ENCODE measurements at places on chromosomes 5 and 9. TPM values are rescaled to one million over a fixed set of nuclear protein-coding genes. Genes with fewer than 3 reads are reported as not detected.

The GRIA1 gene
- 59.6 TPM for polyA plus RNA-seq

The CACNA1B gene
- 5.8 TPM for polyA plus RNA-seq

The SIMC1 gene
- 20.7 TPM for polyA plus RNA-seq

The DOCK8 gene
- not detected for polyA plus RNA-seq

The PRDM9 gene
- polyA plus RNA-seq = not detected

The HK3 gene
- 7.8 TPM for polyA plus RNA-seq

The PRR16 gene
- 1.7 TPM for polyA plus RNA-seq

The GPR151 gene
- 1.0 TPM for polyA plus RNA-seq
